ENCODE measurements at places on chromosomes 4 and X.

- no peak for DNase-seq
Observed at GRCh38 chr4:175127314-175127713, 209.2 kb downstream of the ADAM29 start.

DNA sequence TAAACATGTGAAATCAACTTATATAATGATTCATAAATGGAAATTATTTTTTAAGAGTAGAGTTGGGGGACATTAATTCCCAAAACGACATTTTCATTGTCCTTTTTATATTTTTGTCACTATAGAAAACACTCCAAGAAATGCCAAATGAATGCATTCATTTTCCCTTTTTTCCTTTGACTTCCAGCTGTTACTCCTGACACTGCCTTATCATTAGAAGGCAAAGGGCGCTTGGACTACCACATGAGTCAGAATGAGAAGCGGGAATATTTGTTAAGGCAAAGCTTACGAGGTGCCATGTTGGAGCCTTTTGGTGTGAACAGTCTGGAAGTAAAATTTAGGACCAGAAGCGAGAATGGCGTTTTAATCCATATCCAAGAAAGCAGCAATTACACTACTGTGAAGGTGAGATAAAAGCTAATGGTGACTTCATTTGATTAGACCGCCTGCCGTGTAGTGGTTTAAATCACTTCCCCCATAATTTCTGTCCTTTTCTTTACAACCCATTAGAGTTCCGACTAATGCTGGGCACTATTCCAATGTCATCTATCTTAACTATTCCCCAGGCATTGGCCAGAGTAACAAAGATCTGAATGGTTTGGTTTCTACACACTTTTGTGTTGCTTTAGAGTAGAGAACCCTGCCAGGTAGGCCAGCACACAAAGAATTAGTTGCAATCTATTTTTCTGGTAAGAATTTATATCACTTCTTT, 166.7 kb downstream of the FAT4 start:
- DNase-seq: no peak

GRCh38 chrX:93874554-93874953, 200.5 kb downstream of the FAM133A start:
- no peak for DNase-seq

DNA sequence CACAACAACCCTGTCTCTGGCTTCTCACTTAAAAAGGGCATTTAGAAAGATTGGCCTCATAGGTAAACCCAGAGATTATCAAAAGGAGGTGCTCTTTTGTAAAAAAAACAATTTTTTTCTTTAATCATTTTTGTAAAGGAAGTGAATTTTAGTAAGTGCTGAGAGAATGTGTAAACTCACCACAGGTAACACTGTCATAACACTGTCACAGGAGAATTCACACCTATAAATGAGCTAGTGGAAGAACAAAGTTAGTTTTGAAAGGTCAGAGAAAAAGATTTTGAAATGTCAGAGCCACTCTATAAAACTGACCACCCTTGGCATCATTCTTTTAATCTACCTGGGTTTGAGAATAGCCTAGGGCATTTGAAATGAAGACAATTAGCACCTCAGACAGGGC, 3.3 kb upstream of the SH2D1A start:
- no peak for DNase-seq

GRCh38 chr4:17817027-17817426, 6.2 kb downstream of the NCAPG start:
- DNase-seq: peak; percentile 27

DNA sequence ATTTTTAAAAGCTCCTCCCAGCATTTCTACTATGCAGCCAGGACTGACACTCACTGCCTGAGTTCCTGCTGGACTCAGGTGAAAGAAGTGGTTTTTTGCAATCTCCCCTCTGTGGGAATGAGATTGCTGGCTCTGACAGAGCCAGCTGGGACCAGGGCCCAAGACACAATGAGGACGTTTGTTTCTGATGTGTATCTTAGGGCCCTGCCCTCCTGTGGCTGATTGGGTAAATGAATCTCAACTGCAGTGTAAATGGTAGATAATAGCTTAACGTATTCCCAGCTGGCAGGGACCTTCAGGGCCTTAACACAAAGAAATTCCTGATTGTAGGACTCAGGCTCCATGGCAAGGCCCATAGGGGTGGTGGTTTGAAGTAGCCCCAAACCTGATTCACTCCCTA, 85.8 kb upstream of the PRPS1 start:
- no peak for DNase-seq

- no peak for DNase-seq
Observed at GRCh38 chr4:122163301-122163700, 11.2 kb downstream of the BLTP1 start.

DNA sequence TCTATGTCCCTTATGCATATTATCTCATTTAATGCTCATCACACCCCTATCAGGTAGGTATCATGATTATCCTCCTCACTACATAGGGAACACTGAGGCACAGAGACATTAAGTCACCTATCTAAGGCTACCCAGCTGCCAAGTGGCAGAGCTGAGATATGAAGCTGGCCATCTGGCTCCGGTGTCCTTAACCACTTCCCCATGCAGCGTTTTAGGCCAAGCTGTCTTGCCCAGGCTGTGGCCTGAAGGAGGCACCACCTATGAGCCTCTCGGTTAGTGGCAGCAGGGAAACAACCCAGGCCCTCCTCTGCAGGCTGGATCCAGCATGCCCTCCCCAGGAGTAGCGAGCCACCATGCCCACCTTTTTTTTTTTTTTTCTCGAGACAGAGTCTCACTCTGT, 16.3 kb downstream of the PJA1 start:
- DNase-seq: no peak

GRCh38 chrX:133580625-133581024, 165.3 kb upstream of the GPC4 start:
- no peak for DNase-seq

- peak; percentile 53 for DNase-seq
Observed at GRCh38 chrX:107718156-107718621, 57.4 kb downstream of the TSC22D3 start.

GRCh38 chr4:128177498-128177897, 110.1 kb downstream of the PGRMC2 start:
- DNase-seq: no peak

- no peak for DNase-seq
Observed at GRCh38 chr4:139794158-139794954, 128.7 kb downstream of the MGST2 start.

DNA sequence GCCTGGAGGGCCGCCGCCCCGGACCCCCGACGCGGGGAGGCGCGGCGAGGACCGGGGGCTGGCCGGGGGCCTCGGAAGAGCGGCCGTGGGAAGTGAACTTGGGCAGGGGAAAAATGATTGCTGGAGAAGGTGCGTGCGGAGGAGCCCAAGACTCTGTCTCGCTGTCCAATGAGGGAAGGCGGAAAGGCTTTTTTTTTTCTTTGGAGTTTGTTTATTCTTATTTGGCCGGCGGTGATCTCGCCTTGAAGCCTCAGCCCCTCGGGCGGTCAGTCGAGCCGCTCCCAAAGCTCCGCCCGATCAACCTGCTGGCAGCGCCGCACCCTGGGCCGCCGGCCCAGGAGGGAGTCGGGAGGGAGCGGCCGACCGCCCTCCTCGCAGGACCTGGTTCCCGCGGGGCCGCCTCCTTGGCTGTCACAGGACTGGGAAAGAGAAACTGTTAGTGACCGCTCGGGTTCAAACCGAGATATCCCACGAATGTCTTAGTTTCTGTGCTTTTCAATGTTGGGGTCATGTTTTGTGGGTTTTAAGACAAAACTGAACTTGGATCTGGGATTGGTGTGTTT, 2.5 kb downstream of the CPEB2 start:
- peak; percentile 51 for DNase-seq

- DNase-seq: no peak
Observed at GRCh38 chr4:23500894-23501449, 388.9 kb downstream of the PPARGC1A start.

DNA sequence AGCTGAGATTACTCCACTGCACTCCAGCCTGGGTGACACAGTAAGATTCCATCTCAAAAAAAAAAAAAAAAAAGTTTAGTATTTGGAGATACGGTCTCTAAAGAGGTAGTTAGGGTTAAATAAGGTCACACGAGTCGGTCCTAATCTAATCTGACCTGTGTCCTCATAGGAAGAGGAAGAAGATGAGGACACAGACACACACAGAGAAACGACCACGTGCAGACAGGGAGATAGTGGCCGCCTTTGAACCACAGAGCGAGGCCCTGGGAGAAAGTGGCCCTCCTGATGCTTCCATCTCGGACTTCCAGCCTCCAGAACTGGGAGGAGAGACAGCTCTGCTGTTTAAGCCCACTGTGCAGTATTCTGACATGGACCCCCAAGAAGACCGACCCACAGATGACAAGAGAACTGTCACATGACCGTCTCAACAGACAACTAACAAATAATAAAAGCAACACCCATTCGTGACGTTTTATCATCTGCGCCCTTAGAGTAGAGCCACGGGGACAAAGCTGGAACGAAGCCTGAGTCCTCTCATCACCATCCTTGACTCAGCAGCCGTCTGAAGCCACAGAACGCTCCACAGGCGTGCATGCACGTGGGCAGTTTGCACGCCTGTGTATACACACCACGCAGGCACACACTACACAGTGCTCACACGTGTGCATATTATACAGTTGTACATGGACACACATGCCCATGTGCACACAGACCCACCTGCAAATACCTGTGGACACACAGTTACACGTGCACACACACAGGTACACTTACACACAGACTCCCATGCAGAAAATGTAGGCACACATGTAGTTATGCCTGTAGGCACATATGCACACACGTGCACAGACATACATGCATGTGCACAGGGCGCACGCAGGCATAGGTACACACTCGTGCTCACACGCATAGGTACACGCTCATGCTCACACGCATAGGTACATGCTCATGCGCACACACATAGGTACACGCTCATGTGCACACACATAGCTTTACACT, 51.7 kb downstream of the FAM53A start:
- no peak for DNase-seq

- no peak for DNase-seq
Observed at GRCh38 chr4:89099034-89099433, 12.3 kb upstream of the TIGD2 start.

DNA sequence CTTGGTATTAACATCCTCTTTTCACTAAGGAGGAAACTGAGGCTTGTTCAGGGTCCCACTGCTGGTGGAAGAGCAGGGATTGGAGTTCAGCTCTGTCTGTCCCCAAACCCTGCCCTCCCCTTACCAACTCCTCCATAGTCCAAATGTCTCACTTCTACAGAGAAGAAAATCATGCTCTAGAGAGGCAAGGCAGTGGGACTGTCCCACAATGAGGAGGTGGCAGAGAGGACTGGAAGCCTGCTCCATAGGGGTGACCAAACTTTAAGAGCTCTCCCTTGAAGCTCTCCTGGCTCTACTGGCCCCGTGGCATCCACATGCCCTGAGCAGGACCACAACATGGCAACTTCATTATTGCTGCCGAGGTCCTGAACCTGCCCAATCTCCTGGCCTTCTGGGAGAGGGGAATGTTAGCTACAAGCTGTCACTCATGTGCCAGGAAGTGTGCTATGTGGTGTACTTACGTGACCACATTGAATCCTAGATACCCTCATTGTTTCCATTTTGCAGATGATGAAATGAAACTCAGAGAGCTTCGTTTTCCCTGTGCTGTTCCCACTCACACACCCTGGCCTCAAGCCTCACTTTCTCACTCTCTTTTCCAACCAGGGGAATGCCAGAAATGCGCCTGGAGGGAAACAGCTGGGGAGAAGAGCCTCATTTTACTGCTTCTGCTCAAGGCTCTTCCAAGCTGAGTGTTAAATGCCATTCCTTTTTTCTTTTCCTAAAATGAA, 71.5 kb downstream of the ANAPC4 start:
- DNase-seq: no peak

- DNase-seq: no peak
Observed at GRCh38 chrX:26215869-26216268, at the start of gene MAGEB5. Gene MAGEB5 (plus strand): TSS chrX:26216169. CDS start chrX:26217302, 1,133 bp downstream.

GRCh38 chrX:82591421-82591820, 916.7 kb upstream of the POU3F4 start:
- no peak for DNase-seq

DNA sequence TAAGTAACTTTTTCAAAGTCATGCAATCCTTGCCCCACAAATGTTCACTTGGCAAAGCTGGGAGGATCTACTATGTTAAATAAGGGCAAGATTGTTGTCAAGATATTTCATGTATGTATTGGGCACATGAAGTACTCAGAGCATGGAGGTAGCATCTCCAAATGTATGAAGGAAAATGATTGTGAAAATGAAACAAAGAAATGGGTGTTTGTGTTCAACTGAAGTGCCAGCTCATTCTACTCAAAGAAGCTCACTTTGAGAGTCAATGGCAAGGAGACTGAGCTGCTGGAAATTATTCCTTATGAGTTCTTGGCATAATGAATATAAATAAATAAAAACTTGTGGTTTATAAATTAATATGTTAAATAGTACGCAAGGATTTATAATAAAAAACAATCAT, 124.5 kb upstream of the ARSJ start:
- no peak for DNase-seq

DNA sequence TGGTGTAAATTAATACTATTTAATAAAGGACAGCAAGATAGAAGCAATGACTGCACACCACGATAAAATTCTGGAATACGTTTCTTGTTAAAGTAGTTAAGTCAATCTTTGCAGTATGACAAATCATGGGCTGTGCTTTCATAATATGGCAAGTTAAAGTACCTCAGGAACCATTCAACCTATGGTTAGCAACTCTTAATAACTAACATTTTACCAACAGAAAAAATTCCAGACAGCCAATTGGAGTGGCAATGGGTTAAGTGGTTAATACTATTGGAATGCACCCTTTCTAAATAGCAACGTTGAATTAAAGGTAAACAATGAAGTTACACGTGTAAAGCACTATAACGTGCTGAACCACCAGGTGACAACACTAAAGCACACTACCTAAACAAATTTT, 72.4 kb upstream of the ZCCHC13 start:
- DNase-seq: no peak

GRCh38 chrX:80550722-80551121, 130.5 kb downstream of the TENT5D start:
- no peak for DNase-seq

DNA sequence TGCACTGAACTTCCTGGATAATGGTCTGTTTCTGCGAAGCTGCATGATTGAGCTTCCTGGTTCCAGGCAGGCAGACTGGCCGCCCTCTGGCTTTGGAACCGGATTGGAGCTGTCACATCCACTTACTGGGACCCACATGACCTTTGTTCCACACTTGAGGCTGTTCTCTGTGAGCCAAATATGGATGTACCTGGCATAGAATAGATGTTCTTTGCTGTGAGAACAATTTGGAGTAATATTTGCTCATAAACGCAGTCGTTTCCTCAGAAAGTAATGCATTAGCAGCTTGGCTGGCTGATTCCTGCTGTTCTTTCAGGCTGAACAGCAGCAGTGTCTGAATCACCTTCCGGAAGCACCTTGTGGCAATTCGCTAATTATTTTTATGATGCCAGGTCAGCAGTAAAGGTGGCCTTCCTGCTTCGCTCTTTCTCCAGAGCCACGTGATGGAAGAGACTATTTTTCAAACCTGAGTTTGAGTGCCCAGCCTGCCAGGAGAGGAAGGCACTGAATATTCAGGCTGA, 78.1 kb upstream of the BOD1L1 start:
- DNase-seq: no peak

GRCh38 chr4:25258980-25259578, 25.2 kb downstream of the PI4K2B start:
- DNase-seq: no peak

GRCh38 chr4:112739442-112739841, 102.5 kb downstream of the LARP7 start:
- no peak for DNase-seq

GRCh38 chr4:143025081-143025704, 159.5 kb upstream of the USP38 start:
- DNase-seq: no peak

GRCh38 chr4:44842531-44842930, 116.2 kb upstream of the GNPDA2 start:
- no peak for DNase-seq

Measured in GM13976 (cell line).